H9 (cell line): ENCODE measurements at places on chromosomes 16 and 17. TPM values are rescaled to one million over a fixed set of nuclear protein-coding genes. Genes with fewer than 3 reads are reported as not detected.

DNA sequence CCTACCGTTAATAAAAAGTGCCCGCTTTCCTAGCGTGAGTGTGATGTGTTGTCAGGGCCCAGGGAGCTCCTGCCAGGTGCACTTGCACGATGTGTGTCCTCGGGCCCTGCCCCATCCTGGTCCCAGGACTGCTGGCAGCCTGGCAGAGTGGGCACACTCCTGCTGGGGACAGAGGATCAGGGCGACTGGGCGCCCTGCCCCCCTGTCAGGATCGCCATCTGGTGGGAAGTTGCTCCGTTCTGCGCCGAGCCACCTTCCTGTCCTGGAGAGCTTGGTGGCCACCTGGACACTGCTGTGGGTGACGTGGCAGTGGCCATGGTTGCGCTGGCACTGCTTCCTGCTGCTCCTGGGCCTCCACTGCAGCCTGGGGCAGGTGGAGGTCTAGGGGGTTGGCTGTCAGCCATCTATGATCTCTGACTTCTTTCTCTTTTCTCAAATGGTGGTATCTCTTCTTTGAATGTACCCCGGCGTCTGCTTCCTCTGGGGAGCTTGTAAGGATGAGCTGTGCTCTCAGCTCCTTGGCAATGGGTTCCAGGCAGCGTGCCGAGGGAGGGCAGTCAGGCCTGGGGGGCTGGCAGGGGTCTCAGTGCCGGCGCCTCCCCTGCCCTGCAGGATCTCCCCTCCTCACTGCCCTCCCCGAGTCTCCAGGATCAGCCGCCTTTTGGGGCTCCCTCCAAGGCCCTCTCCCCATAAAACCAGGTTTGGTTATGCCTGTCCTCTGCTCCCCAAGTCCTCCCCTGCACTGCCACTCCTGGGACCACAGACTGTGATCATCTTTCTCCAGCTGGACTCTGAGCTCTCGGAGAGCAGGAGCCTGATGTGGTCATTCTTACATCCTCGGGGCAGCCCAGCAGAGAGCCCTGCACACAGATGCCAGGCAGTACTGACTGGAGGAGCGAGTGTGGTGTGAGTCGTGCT is 76.9 kb downstream of the AMFR start:
- DNase-seq = no peak

DNA sequence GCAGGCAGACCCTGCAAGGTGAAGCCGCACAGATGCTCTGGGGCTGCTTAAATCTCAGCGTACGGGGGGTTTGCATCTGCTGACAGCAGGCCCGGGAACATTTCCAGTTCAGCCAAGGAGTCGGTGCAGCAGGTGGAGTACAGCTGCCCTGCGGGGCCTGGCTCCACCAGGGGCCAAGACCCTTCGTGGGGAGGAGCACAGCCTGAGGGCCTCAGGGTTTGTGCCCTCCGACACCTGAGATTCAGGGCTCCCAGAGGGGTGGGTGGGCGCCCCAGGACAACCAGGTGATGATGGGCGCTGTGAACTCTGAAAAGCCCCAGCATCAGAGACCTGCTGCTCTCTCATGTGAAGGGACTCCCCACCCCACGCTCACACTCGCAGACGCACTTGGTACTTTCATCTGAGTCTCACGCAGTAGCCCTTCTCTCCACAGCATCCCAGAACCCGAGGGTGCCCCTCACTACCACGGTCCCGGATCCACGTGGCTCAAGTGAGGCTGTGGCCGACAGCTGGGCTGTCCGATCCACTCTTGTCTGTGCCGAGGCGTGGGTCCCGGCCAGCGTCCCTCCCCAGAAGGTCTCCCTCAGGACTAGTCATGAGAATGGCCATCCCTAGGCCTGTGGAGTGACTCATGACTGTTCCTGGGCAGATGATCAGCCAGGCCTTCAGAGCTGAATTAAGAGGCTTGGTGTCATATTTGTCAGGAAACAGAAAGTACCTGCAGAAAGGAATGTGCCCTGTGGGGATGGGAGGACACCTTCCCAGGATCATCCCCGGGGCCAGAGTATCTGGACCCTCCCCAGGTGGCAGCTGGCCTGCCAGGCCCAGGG is 29.6 kb downstream of the ACSF3 start:
- DNase-seq = no peak

- no peak for DNase-seq
Measured at GRCh38 chr17:49783791-49784190, 4.7 kb upstream of the KAT7 start.

POLR3K gene
- total RNA-seq = 53.6 and 56.6 TPM in 2 replicates

MYO15B gene
- 35.3 and 41.9 TPM in 2 replicates for total RNA-seq
